ENCODE measurements at places on chromosomes 2 and 18. TPM values are rescaled to one million over a fixed set of nuclear protein-coding genes. Genes with fewer than 3 reads are reported as not detected.

TACR1 gene
- total RNA-seq: 1.6 TPM

SERPINB12 gene
- not detected for total RNA-seq

GRCh38 chr18:43744960-43745745 lies 467.9 kb upstream of the SYT4 start:
- no peak for DNase-seq

DNA sequence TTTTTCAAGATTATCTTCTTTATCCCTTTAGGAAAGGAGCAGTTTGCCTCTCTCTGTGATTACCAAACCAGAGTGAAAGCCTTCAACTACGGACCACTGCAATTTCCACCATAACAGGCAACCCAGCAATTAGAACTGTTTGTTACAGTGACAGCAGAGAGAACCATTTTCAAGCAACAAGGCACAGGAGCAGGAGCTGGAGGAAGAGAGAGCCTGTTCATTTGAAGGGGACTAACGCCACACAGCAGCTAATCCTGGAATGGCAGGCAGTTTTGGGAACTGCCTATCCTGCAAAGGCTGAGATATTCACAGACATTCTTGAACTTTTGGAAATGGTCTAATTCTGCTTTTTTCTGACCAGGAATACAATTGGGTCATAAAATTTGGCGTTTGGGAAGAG lies 1541.9 kb upstream of the PIK3C3 start:
- DNase-seq: peak; percentile 81

- peak; percentile 57 for DNase-seq
Observed at GRCh38 chr2:196066291-196067087, 2.1 kb downstream of the DNAH7 start.

DNA sequence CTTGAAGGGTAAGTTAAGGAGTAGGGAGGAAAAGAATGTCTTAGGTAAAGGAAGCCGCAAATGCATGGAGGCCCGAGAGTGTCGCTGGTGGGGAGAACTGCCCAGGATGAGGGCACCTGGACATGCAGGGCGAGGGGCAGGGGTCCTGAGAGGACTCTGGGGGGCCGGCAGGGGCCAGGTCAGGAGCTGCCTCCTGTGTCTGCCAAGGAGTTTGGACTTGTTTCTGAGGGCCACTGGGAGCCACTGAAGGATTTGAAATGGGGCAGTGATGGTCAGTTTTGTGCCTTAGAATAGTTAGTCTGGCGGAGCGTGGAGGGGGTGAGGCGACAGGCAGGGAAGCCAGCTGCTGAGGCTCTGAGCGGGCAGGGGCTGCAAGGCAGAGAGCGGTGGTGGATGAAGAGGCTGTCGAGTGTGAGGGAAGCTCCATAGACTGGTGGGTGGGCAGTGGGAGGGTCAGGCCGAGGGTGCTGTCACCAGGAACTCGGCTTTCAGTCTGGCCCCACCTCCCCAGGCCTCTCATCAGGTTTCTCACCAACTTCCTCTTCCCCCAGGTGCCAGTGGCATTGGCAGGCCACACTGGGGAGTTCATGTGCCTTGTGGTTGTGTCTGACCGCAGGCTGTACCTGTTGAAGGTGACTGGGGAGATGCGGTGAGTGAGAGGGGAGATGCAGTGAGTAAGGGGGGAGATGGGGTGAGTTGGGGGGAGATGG lies 14.7 kb upstream of the SLC4A3 start:
- DNase-seq: no peak

Data from lung (tissue), 17 donors.